Kidney epithelial cell (primary cell): ENCODE measurements at places on chromosomes 12 and 14. TPM values are rescaled to one million over a fixed set of nuclear protein-coding genes. Genes with fewer than 3 reads are reported as not detected.

ANG gene
- 0.14 and 1.1 TPM in 2 replicates for total RNA-seq

DNA sequence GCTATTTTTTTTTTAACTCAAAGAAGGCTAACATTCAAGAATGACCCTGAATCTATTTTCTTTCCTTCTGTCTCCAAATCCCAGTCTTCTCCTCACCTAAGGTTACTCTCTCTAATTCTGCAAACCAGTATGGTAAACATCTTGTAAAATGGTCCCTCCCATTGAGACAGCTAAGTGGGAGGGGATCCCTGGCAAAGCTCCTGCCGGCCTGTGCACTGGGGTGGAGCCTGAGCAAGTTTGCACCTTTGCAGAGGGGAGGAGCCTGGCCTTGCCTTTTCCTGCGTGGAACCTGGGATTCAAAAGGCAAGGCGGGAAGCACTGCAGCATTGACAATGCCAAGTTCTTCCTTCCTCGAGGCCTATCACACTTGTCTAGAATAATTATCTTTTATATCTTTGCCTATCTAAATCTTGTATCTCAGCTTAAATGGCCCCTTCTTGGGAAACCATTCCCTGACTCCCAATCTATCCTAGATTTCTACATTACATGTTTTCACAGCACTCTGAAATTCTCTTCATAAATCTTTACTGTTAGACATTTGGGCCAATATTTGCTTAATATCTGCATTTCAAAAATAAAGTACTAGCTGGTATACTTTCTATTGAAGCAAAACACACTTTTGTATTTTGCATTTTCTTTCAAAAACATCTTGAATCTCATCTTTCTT lies 83.0 kb downstream of the EPS8 start:
- DNase-seq = no peak

DNA sequence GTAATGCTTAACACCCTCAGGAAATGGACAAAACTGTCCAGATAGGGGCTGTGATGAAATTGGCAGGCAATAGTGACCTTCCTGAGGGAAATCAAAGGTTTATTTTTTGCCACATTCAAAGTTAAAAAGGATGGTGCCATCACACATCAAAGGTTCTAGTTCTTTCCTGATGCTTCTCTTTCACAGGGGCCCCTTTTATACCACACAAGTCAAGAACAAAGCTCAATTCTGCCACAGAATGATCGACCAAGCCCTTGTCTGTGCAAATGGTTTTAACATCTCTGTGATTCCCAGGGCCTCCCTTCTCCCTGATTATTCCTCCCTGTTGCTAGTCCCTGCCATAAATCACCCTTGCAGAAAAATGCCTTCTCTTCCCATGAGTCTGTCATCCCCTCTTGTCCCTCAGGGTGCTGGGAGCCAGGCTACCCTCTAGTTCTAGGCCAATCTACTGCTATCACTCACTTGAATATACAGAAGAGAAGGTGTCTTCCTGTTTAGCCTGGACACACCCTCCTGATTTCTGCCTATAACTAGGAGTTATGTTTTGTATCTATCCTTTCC lies 22.7 kb downstream of the SMCO2 start:
- DNase-seq = no peak

DNA sequence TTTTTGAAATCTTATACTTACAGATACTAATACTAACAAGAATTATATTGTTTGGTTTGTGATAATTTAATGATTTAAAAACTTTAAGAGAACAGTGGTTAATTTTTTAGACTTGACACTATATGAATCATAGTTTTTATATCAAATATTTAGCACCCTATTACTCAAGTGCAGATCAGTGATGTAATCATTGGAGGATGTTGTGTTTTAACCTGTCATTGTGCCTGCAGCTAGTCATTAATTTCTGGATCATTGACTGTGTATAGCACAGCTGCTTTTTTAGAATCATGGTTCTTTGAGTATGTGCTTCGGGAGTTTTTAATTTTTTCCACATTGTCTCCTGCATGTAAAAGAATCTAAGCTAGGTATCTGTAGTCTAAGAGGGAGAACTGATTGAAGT lies 17.3 kb downstream of the ARID4A start:
- DNase-seq = no peak

KRT73 gene
- not detected in 2 replicates for total RNA-seq

GRCh38 chr14:102210421-102211042 lies 70.8 kb downstream of the WDR20 start:
- no peak for DNase-seq
